Colonic mucosa (tissue), 4 donors: ENCODE measurements at places on chromosomes 13 and 19. TPM values are rescaled to one million over a fixed set of nuclear protein-coding genes. Genes with fewer than 3 reads are reported as not detected.

Gene NEK5
- total RNA-seq, result 0.24 TPM

- no peaks in the 10 kb centered on the region for H3K27me3 ChIP-seq
- no peak overlapping the region for H3K27ac ChIP-seq
- no peaks in the 10 kb centered on the region for H3K4me1 ChIP-seq
- no peak overlapping the region for H3K4me3 ChIP-seq
- no peak for DNase-seq
- no peaks in the 10 kb centered on the region for H3K36me3 ChIP-seq
Observed at GRCh38 chr13:67175836-67176459, 54.2 kb downstream of the PCDH9 start.

Gene FLT1
- total RNA-seq, result 16.6 TPM

GRCh38 chr13:78601874-78602560, 1.3 kb downstream of the POU4F1 start:
- H3K27me3 ChIP-seq, result peaks cover 91% of the 10 kb centered on the region
- H3K36me3 ChIP-seq, result no peaks in the 10 kb centered on the region
- peak overlapping the region; percentile 15 for H3K4me3 ChIP-seq
- H3K4me1 ChIP-seq, result peaks cover 11% of the 10 kb centered on the region
- H3K27ac ChIP-seq, result no peak overlapping the region

GRCh38 chr13:27375686-27376326, 48.6 kb upstream of the GTF3A start:
- H3K27me3 ChIP-seq, result no peaks in the 10 kb centered on the region
- H3K27ac ChIP-seq, result no peak overlapping the region
- H3K4me1 ChIP-seq, result peaks cover 6% of the 10 kb centered on the region
- no peak overlapping the region for H3K4me3 ChIP-seq
- DNase-seq, result peak; percentile 84
